ENCODE measurements at places on chromosomes 4 and X.

GRCh38 chr4:90084967-90085295 is 42.3 kb upstream of the CCSER1 start:
- no peak for DNase-seq

DNA sequence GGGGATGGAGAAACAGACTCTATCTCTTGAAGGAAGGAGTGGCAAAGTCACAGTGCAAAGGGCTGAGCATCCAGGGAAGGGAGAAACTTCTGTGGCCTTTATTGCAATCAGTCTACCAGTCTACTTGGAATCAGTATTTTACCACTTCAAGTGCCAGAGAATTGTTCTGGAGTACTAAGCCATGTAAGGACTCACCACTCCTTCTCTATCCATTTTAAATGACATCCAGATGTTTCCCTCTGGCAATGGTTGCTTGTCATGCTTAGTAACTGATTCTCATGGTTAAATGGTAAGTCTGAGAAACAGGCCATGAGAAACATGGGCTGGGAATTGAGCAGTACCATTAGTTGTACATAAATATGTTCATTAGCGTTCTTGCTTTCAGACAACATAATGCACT is 21.1 kb upstream of the SMIM10 start:
- DNase-seq, result no peak

DNA sequence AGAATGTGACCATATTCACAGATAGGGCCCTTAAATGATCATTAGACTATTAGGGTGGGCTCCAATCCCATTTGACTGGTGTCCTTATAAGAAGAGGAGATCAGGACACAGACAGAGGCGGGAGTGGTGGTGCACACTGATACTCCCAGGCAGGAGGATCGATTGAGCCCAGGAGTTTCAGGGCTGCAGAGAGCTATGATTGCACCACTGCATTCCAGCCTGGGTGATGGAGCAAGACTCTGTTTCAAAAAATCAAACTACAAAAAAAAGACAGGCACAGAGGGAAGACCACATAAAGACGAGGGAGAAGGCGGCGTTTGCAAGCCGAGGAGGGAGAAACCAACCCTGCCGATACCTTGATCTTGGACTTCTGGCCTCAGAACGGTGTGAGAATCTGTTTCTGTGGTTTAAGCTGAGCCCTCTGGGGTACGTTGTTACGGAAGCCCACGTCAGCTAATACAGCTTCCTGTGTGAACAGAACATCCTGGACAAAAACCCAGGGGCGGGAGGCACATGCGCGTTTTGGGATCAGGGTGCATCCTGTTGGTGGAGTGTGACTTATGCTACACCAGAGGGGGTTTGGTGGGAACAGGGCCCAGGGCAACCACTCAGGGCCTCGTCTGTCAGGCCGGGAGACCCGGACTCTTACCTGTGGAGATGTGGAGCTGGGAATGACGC is 211.8 kb upstream of the PSAPL1 start:
- no peak for DNase-seq

DNA sequence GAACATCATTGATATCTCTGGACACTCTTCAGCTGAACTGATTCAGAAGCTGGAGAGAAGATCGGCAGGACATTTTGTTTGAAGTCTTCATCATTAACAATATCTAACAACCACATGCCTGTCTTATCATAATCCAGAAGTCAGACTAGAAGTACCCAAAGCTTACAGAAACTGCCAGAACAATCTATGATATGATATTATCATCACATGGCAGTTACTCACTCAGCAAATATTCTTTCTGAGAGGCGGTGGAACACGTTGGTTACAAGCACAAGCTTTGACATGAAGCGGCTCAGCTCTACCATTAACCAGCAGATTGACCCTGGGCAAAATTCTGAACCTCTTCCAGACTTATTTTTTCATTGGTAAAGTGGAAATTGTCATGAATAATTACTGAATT is 69.4 kb upstream of the KIT start:
- DNase-seq, result no peak

DNA sequence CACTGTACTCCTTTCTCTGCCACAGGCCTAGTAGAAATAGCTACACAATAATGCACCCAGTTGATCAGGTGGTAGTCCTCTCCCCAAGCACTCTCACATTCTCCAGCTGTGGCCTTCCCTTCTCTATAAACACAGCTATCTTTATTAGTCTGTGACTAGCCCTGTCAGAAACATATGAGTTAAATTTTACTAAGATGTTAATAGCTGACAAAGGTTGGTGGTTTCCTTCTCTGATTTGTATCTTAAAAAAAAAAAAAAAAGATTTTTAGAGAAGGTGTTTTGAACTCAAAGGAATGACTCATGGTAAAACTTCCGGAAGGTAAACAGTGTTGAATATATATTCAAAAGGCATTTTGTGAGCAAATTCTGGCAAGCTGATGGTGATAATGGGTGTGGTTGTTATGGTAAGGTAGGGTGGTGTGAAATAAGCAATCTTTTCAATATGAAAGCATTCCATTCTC is 327.4 kb downstream of the PPP3CA start:
- DNase-seq, result no peak
